Ascending aorta (tissue), 2 donors: ENCODE measurements at places on chromosomes 5 and 9. TPM values are rescaled to one million over a fixed set of nuclear protein-coding genes. Genes with fewer than 3 reads are reported as not detected.

- H3K27ac ChIP-seq = no peak overlapping the region
- H3K36me3 ChIP-seq = no peaks in the 10 kb centered on the region
- no peak for DNase-seq
- H3K4me1 ChIP-seq = no peaks in the 10 kb centered on the region
- no peak overlapping the region for H3K4me3 ChIP-seq
Measured at GRCh38 chr5:105504-106070, 13.6 kb downstream of the PLEKHG4B start.

- no peak overlapping the region for H3K27ac ChIP-seq
- H3K4me3 ChIP-seq = no peak overlapping the region
- no peaks in the 10 kb centered on the region for H3K27me3 ChIP-seq
- DNase-seq = no peak
- H3K36me3 ChIP-seq = no peaks in the 10 kb centered on the region
- H3K4me1 ChIP-seq = no peaks in the 10 kb centered on the region
Measured at GRCh38 chr5:28344836-28345433, 1306.5 kb upstream of the CDH9 start.

- no peaks in the 10 kb centered on the region for H3K27me3 ChIP-seq
- no peak overlapping the region for H3K27ac ChIP-seq
- no peak for DNase-seq
- no peak overlapping the region for H3K4me3 ChIP-seq
- H3K4me1 ChIP-seq = no peaks in the 10 kb centered on the region
Measured at GRCh38 chr5:155952486-155953089, 374.4 kb upstream of the SGCD start.

Gene MUSK
- not detected for total RNA-seq

- no peak for DNase-seq
- H3K27me3 ChIP-seq = peaks cover 4% of the 10 kb centered on the region
- H3K4me1 ChIP-seq = no peaks in the 10 kb centered on the region
- no peak overlapping the region for H3K27ac ChIP-seq
- no peak overlapping the region for H3K4me3 ChIP-seq
- no peaks in the 10 kb centered on the region for H3K36me3 ChIP-seq
Measured at GRCh38 chr9:86402591-86402990, 48.4 kb upstream of the TUT7 start.

Gene MZB1
- total RNA-seq = 8.0 TPM

- H3K36me3 ChIP-seq = no peaks in the 10 kb centered on the region
- peaks cover 3% of the 10 kb centered on the region for H3K4me1 ChIP-seq
- no peak for DNase-seq
Measured at GRCh38 chr9:124390794-124391658, 24.2 kb downstream of the PSMB7 start.

Gene GPX3
- total RNA-seq = 2,056 TPM

GRCh38 chr5:181224390-181225229, 1.5 kb downstream of the TRIM41 start:
- no peaks in the 10 kb centered on the region for H3K36me3 ChIP-seq
- H3K4me1 ChIP-seq = peaks cover 6% of the 10 kb centered on the region
- H3K27ac ChIP-seq = peak overlapping the region; percentile 93
- peak overlapping the region; percentile 79 for H3K4me3 ChIP-seq
- no peak for DNase-seq

DNA sequence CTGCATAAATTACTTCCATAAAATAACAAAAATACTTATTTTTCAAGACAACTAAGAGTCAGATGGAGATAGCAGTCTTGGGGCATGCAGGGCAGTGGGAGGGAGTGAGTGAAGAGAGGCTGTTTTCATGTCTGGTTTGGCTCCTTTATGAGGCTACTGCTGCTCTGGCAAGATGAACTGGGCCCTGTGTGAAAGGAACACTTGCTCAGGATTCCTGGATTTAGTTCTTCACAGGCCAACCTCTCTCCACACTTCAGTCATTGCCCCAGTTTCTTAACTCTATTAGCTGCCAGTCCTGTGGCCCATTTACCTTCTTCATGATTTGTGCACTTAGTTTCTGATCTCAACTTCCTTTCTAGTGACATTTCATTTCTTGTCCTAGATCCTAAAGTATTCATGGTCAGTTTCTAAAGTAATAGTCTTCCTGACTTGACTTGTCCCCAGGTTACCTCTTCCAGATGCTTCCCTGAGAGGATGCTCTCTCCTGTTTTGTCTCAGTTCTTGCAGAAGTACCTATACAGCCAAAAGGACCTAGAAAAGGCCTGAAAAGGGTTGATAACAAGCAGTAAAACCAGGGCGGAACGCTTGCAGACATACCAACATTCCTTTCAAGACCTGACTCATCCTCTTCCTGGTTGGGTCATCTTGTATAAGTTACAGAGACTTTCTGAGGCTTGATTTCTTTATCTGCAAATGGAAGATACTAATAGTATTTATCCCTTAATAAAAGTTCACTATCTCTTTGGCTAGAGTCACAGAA, 77.0 kb upstream of the ZFAND5 start:
- H3K4me1 ChIP-seq = no peaks in the 10 kb centered on the region
- no peak overlapping the region for H3K4me3 ChIP-seq
- H3K27me3 ChIP-seq = no peaks in the 10 kb centered on the region

Gene MOB3B
- total RNA-seq = 2.4 TPM

Gene IFNA2
- total RNA-seq = not detected

DNA sequence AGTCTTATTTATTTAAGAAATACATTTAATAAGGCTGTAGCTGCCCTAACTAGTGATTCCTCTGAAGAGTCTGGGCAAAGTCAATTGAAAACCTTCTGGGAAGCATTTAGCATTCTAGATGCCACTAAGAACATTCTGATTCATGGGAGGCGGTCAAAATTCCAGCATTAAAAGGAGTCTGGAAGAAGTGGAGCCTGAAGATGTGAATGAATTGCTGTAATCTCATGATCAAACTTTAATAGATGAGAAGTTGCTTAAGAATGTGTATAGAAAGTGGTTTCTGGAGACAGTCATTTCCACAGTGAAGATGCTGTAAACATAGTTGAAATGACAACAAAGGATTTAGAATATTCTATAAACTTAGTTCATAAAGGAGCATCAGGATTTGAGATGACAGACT, 61.4 kb downstream of the WDR41 start:
- H3K36me3 ChIP-seq = peaks cover 48% of the 10 kb centered on the region
- peak overlapping the region; percentile 97 for H3K27ac ChIP-seq
- H3K4me1 ChIP-seq = peaks cover 38% of the 10 kb centered on the region
- no peaks in the 10 kb centered on the region for H3K27me3 ChIP-seq

- H3K4me3 ChIP-seq = peak overlapping the region; percentile 65
- peaks cover 21% of the 10 kb centered on the region for H3K4me1 ChIP-seq
- DNase-seq = no peak
- no peaks in the 10 kb centered on the region for H3K27me3 ChIP-seq
Measured at GRCh38 chr9:133120501-133121197, 391 bp downstream of the RALGDS start.

GRCh38 chr9:125755340-125755739, 8.2 kb downstream of the PBX3 start:
- no peak overlapping the region for H3K4me3 ChIP-seq
- H3K27me3 ChIP-seq = no peaks in the 10 kb centered on the region
- no peak for DNase-seq

Gene IL4
- total RNA-seq = not detected

GRCh38 chr9:12060067-12060466, 633.1 kb upstream of the TYRP1 start:
- no peak overlapping the region for H3K4me3 ChIP-seq
- no peak for DNase-seq
- no peaks in the 10 kb centered on the region for H3K4me1 ChIP-seq
- H3K27ac ChIP-seq = no peak overlapping the region
- no peaks in the 10 kb centered on the region for H3K27me3 ChIP-seq

Gene BRINP1
- not detected for total RNA-seq

Gene PCDHGA12
- 18.5 TPM for total RNA-seq

DNA sequence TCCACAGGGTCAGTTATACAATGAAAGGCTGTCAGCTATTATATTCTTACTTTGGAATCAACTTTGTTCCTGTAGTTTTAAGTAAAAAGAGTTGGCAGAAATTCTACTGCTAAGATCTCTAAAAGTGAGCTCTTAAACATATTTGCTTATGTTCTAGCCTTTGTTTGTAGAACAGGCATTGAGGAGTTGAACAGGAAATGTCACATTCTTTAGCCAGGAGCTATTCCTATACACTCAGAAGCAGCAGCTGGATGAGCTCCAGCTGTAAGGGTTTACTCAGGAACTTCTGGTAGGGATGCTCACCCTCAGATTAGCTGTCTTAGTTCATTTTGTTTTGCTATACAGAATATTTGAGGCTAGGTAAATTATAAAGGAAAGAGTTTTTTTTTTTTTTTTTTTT, 22.4 kb upstream of the SPINK14 start:
- no peak overlapping the region for H3K4me3 ChIP-seq
- H3K36me3 ChIP-seq = no peaks in the 10 kb centered on the region
- no peak overlapping the region for H3K27ac ChIP-seq
- H3K27me3 ChIP-seq = no peaks in the 10 kb centered on the region
- no peaks in the 10 kb centered on the region for H3K4me1 ChIP-seq

DNA sequence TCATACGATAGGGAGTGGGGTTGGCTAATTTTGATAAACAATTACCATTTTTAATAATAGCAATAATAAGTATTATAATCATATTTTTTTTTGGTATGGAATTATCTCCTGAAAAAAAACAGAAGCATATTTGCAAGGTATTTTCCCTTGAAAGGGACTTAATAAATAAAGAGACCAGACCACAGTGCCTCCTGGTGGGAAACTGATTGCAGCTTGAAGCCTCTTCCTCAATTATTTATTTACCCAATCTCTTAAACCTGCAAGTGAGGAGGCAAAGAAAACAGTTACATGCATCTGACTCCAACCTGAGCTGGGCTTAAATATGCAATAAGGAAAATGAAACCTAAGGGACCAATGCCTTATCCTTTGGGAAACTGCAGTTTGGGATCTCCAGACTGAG, 388.1 kb upstream of the ACO1 start:
- no peak overlapping the region for H3K27ac ChIP-seq
- H3K4me3 ChIP-seq = no peak overlapping the region
- no peaks in the 10 kb centered on the region for H3K36me3 ChIP-seq
- no peaks in the 10 kb centered on the region for H3K4me1 ChIP-seq
- DNase-seq = no peak
- no peaks in the 10 kb centered on the region for H3K27me3 ChIP-seq

GRCh38 chr9:88235615-88236014, 97.3 kb upstream of the SPATA31C2 start:
- H3K36me3 ChIP-seq = no peaks in the 10 kb centered on the region
- no peaks in the 10 kb centered on the region for H3K27me3 ChIP-seq
- H3K4me3 ChIP-seq = no peak overlapping the region

DNA sequence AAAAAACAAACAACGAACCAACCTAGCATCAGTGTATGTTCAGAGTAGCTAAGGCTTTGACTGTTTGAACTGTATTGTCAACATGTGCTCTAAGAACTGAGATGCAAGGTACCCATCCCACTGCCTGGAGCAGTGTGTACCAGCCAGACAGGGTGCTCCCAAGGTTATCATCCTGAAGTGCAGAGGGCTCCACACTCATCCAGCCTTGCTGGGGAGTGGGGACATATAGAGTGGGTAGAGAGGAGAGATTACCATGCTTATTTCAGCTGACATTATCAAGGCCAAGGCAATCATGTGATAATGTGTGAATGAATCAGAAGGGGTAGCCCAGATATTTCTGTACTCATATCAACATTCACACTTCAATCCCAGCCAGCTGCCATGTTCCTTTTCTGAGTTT, 68.7 kb upstream of the ZNF622 start:
- no peaks in the 10 kb centered on the region for H3K36me3 ChIP-seq
- DNase-seq = no peak
- no peak overlapping the region for H3K27ac ChIP-seq
- H3K27me3 ChIP-seq = no peaks in the 10 kb centered on the region
- H3K4me1 ChIP-seq = no peaks in the 10 kb centered on the region

DNA sequence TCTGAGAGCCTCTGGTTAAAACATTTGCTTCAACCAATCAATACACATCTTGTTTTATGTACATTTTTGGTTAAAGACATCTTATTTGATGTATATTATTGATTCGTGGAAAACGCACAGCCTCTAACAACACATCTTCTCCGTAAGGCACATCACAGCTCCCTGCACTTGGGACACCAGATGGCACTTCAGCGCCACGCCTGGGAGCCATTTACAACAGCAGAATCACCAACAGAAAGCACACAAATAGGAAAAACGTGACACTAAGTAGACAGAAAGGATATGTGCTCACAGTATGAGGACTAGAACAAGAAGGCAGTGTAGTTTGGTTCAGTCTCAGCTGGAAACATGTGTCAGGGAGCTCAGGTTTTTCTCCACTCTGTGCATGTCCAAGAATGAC, 199.7 kb downstream of the ROR2 start:
- no peaks in the 10 kb centered on the region for H3K36me3 ChIP-seq
- no peak overlapping the region for H3K4me3 ChIP-seq
- no peaks in the 10 kb centered on the region for H3K27me3 ChIP-seq
- H3K27ac ChIP-seq = no peak overlapping the region
- no peaks in the 10 kb centered on the region for H3K4me1 ChIP-seq

DNA sequence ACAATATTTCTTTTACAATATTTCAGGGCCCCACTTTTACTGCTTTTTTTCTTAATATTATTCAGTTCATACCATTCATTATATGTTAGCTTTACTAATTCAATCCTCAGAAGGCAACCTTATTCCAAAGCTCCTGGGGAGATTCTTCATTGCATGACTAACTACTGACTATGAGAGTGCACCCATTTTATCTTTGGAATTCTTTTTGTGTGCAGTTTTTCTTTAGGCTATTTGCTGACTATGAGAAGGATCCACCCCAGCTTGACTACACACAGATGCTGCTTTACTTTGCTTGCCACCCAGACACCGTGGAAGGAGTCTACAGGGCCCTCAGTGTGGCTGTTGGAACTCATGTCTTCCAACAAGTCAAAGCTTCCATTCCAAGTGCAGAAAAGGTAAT, 56.9 kb upstream of the IL7R start:
- H3K36me3 ChIP-seq = no peaks in the 10 kb centered on the region
- H3K4me1 ChIP-seq = no peaks in the 10 kb centered on the region
- no peak overlapping the region for H3K27ac ChIP-seq
- H3K27me3 ChIP-seq = no peaks in the 10 kb centered on the region
- H3K4me3 ChIP-seq = no peak overlapping the region

Gene ZNF879
- 38.8 TPM for total RNA-seq

Gene TOR4A
- total RNA-seq = 38.3 TPM

- H3K36me3 ChIP-seq = peaks cover 35% of the 10 kb centered on the region
- no peak overlapping the region for H3K4me3 ChIP-seq
- H3K4me1 ChIP-seq = no peaks in the 10 kb centered on the region
- no peak for DNase-seq
- no peaks in the 10 kb centered on the region for H3K27me3 ChIP-seq
Measured at GRCh38 chr9:106929471-106930177, 66.7 kb downstream of the ZNF462 start.

GRCh38 chr5:178462816-178463215, 127.4 kb downstream of the COL23A1 start:
- no peak for DNase-seq
- H3K36me3 ChIP-seq = no peaks in the 10 kb centered on the region
- H3K27ac ChIP-seq = no peak overlapping the region
- H3K4me3 ChIP-seq = no peak overlapping the region
- H3K27me3 ChIP-seq = no peaks in the 10 kb centered on the region
- H3K4me1 ChIP-seq = peaks cover 6% of the 10 kb centered on the region

- H3K36me3 ChIP-seq = no peaks in the 10 kb centered on the region
- H3K27ac ChIP-seq = no peak overlapping the region
- no peaks in the 10 kb centered on the region for H3K4me1 ChIP-seq
Measured at GRCh38 chr5:19605846-19606407, 382.1 kb downstream of the CDH18 start.

GRCh38 chr9:135909371-135909770, 2.0 kb upstream of the CAMSAP1 start:
- peaks cover 43% of the 10 kb centered on the region for H3K36me3 ChIP-seq
- no peak overlapping the region for H3K27ac ChIP-seq
- H3K4me3 ChIP-seq = no peak overlapping the region
- no peaks in the 10 kb centered on the region for H3K27me3 ChIP-seq

Gene PLEKHG4B
- not detected for total RNA-seq
